ENCODE measurements at places on chromosomes 11 and 22. TPM values are rescaled to one million over a fixed set of nuclear protein-coding genes. Genes with fewer than 3 reads are reported as not detected.

DNA sequence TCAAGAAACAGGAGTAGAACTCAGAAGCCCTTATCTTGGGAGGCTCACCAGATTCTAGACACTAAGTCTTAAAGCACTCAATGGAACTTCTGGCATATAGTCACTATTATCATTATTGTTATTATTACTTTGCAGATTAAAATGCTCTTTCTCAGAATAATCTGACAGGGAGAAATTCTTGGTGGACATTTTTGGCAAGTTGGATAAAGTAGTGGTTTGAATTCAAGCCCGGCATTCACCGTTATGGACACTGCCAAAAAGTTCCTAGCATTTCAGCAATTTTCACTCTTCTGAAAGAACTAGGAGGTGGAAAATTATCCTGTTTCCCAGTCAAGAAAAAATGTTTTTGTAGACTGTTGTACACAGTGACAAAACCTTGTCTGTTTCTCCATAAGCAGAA lies 179.6 kb upstream of the ISX start:
- no peaks in the 10 kb centered on the region for H3K36me3 ChIP-seq
- no peaks in the 10 kb centered on the region for H3K27me3 ChIP-seq
- H3K4me1 ChIP-seq, result no peaks in the 10 kb centered on the region
- DNase-seq, result no peak

DNA sequence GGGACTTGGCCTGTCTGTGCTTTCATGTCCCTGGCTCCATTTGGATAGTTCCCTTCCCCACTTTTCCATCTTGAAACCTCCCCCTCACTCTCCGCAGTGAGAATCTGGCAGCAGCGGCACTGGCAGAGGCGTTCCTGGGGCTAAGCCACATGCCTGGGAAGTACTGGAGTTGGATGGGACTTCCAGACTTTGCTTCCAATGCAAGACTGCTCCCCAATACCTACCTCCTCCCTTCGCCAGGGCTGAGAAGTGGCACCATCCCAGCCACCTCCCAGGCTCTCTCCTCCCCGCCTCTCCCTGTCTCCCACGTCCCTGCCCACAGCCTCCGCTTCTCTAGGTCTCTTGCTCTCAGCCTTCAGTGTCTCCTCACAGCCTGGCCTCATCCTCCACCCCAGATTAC lies 16.6 kb downstream of the TST start:
- H3K27me3 ChIP-seq, result peaks cover 38% of the 10 kb centered on the region
- peaks cover 2% of the 10 kb centered on the region for H3K4me1 ChIP-seq
- no peak overlapping the region for H3K27ac ChIP-seq
- DNase-seq, result no peak

DNA sequence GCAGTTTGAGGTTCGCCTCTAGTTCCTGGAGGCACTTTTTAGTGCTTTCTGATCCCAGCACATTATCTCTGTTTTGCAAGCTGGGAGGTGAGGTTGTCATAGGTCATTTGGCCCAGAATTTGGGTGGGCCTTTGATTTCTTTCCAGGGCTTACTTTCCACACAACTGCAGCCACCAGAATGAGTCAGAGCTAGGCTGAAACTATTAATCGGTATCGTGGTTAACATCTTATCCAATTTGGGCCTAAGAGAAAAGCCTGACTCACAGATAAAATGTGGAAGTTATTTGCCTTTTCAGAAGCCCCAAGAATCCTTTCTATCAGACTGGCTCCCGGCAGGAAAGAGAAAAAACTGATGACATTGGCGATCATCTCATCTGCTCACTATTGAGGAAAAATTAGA lies 166.4 kb downstream of the KIRREL3 start:
- H3K27me3 ChIP-seq, result no peaks in the 10 kb centered on the region
- no peaks in the 10 kb centered on the region for H3K36me3 ChIP-seq
- peak overlapping the region; percentile 80 for H3K27ac ChIP-seq
- DNase-seq, result no peak
- no peak overlapping the region for H3K4me3 ChIP-seq
- H3K4me1 ChIP-seq, result peaks cover 14% of the 10 kb centered on the region

DNA sequence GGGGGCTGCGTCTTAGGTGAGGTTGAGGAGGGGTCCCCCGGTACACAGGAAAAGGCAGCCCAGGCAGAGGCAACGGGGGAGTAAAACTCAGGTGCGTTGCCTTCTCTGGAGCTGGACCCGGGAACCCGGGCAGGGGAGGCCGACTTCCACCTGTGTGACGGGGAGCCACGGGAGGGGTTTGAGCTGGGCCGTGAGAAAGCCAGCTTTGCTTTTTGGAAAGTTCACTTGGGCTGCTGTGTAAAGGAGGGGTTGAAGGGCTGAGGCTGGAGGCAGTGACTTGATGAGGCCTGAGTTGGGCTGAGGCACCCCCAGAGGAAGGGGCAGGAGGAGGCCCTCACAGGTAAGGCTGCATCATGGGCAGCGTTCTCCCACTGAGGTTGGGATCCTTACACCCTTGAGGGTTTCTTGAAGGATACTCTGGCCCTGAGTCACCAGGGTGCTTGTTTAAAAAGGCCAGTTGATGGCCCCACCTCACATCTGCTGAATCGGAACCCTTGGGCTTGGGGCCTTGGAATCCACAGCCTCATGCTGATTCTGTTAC lies 47.2 kb downstream of the CHRDL2 start:
- no peaks in the 10 kb centered on the region for H3K27me3 ChIP-seq
- peak overlapping the region; percentile 67 for H3K4me3 ChIP-seq
- H3K4me1 ChIP-seq, result peaks cover 49% of the 10 kb centered on the region
- H3K36me3 ChIP-seq, result no peaks in the 10 kb centered on the region

DNA sequence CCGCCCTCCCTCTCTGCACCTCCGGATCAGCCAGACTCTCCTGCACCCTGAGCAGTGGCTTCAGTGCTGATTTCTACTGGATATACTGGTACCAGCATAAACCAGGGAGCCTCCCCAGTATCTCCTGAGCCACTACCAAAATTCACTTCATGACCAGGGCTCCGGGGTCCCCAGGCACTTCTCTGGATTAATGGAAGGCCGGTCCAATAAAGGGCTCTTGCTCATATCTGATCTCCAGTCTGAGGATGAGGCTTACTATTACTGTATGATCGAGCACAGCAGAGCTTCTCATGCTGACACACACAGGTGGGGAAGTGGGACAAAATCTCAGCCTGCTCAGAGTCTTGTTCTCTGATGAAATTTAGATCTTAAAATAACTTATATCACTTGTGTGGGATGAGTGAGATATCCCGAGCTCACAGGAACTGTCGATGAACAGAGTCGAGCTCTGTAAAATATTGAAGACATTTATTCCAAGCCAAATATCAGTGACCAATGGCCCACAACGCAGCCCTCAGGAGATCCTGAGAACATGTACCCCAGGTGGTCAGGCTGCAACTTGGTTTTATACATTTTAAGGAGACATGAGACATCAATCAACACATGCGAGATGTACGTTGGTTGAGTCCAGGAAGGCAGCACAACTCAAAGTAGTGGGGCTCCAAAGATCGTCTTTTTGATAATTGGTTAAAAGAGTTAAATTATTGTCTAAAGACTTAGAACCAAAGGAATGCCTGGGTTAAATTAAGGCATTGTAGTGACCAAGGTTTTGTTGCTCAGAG lies 93.0 kb upstream of the TOP3B start:
- H3K27ac ChIP-seq, result no peak overlapping the region
- H3K27me3 ChIP-seq, result peaks cover 11% of the 10 kb centered on the region
- no peaks in the 10 kb centered on the region for H3K36me3 ChIP-seq
- no peaks in the 10 kb centered on the region for H3K4me1 ChIP-seq

DNA sequence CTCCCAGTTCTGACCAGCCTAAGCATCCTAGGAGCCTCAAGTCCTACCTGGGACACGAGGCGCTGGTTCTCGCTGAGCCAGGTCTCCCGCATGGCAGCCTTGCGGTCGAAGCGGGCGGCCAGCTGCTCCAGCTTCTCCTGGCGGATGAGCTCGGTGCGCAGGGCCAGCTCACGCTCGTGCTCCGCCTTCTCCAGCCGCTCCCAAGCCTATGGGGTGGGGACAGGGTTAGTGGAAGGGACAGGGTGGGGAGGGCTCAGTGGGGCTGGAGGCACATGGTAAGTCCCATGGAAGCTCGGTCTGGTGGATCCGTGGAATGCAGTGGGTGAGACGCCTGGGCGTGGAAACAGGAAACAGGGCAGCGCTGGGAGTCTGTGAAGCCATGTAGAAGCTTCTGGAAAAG lies 20.9 kb downstream of the SPTBN2 start:
- no peaks in the 10 kb centered on the region for H3K4me1 ChIP-seq
- H3K4me3 ChIP-seq, result no peak overlapping the region
- no peak overlapping the region for H3K27ac ChIP-seq
- no peaks in the 10 kb centered on the region for H3K36me3 ChIP-seq

DNA sequence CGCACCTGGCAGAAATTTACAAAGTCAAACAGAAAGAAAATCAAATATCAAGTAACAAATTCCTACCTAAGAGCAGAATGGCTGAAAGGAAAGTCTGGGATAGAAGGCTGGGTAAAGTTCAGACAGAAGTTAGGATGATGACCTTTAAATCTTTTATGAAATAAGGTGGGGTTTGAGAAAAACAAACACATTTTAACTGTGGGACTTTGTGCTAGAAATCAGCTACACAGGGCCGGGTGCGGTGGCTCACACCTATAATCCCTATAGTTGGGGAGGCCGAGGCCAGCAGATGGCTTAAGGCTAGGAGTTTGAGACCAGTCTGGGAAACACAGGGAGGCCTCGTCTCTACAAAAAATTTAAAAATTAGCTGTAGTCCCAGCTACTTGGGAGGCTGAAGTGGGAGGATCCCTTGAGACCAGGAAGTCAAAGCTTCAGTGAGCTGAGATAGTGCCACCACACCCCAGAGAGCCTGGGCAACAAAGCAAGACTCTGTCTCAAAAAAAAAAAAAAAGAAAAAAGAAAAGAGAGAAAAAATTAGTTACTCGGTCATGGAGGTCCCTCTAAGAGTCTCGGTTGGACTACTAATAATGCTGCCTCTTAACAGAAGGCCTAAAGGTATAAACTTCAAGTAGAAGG lies 119.7 kb upstream of the BID start:
- H3K4me3 ChIP-seq, result no peak overlapping the region
- no peaks in the 10 kb centered on the region for H3K27me3 ChIP-seq

- peak overlapping the region; percentile 42 for H3K4me3 ChIP-seq
- peaks cover 36% of the 10 kb centered on the region for H3K4me1 ChIP-seq
- H3K27me3 ChIP-seq, result no peaks in the 10 kb centered on the region
- peak; percentile 95 for DNase-seq
- H3K27ac ChIP-seq, result peak overlapping the region; percentile 61
- H3K36me3 ChIP-seq, result peaks cover 31% of the 10 kb centered on the region
Measured at GRCh38 chr11:65390099-65390941, 3.9 kb downstream of the FRMD8 start.

DNA sequence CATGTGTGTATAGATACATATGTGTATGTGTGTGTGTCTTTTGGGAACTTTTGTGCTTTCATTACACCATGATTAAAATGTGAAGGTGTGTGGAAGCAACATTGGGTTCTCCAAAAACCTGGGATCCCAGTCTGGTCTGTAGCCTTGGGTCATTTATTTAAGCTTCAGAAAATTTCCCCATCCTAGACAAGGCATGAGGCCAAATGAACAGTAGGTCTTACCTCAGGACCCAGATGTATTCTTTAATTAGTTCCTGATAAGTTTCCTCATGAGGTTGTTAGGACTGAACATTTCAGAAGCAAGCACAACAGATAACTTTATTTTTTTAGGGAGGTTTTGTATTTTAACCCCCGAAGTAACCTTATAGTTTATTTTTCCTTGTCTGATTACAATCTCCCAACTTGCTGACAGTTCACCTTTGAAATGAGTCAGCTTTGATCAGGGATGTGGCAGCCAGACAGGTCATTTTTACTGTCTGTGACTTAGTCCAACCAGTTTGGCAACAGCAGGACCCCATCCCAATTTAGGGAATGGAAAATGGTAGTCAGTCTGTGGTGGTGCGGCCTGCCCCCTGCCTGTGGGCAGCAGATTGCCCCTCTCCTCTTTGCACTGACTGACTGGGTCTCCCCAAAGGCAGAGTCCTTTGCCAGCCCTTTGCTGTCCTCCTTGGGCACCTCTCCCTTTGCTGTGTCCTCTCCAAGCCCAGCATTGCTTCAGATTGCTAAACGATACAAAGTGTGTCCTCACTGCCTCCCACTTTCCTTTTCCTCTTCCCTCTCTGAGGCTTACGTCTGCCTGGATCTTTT lies 88.3 kb downstream of the NAV2 start:
- no peak overlapping the region for H3K27ac ChIP-seq
- H3K36me3 ChIP-seq, result no peaks in the 10 kb centered on the region
- H3K27me3 ChIP-seq, result no peaks in the 10 kb centered on the region
- no peak for DNase-seq
- H3K4me1 ChIP-seq, result peaks cover 10% of the 10 kb centered on the region
- H3K4me3 ChIP-seq, result no peak overlapping the region

DNA sequence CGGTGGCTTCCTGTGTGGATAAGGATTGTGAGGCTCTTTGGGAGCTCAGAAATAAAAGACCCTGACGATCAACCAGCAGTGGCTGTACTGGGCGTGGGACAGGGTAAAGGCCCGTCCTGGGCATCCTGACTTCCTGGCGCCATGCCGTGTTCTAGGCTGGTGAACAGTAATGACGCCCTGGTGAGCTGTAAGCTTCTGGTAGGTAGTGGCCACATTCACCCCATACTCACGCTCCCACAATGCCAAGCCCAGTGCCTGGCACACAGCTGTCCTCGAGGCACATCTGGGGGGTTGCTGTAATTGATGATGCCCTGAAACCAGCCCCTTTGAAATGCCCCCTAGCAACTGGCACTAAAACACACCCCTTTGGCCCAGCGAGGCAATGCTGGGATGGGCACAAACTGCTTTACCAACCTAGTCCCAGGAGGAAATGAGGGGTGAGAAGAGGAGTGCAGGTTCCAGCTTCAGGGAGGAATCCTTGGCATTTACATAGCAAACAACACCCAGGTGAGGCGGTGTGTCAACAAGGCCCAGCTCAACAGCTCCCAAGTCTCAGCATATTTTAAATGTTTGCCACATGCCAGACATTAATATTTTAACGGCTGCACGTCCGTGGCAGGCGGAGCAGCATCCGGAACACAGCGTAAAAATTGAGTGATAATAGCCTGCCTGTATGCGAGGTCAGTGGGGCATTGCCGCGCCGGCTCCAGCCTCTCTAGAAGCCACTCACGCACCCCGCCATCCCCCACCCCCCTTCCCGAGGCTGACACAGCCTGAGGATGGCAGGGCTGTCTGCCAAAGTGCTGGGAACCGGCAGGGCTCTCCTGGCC lies 79.3 kb downstream of the DSCAML1 start:
- DNase-seq, result no peak
- no peak overlapping the region for H3K27ac ChIP-seq
- H3K4me3 ChIP-seq, result no peak overlapping the region
- H3K27me3 ChIP-seq, result no peaks in the 10 kb centered on the region

DNA sequence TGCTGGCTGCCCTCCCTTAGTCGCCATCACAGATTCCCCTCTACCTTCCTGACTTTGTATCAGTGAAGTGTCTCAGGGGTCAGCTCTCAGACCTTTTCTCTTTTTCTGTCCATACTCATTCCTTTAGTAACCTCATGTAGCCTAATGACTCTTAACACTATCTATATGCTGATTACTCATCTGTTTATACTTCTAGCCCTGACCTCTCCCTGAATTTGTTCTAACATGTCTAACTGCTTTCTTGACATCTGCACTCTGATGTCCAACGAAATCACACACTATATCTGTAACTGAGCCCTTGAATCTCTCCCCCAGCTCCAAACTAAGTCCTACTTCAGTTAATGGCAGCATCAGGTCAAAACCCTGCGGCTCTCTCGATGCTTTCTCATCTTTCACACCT lies 135.8 kb upstream of the TIMP3 start:
- H3K36me3 ChIP-seq, result no peaks in the 10 kb centered on the region
- H3K4me1 ChIP-seq, result peaks cover 29% of the 10 kb centered on the region
- H3K27me3 ChIP-seq, result no peaks in the 10 kb centered on the region
- DNase-seq, result peak; percentile 93

The NRXN2 gene
- total RNA-seq, result 90.1 TPM

The NUCB2 gene
- total RNA-seq, result 114 TPM

The POU2AF2 gene
- not detected for total RNA-seq

The SLC22A6 gene
- not detected for total RNA-seq

The LSP1 gene
- total RNA-seq, result 54.6 TPM

All from osteoblast (primary cell).